Stimulated activated CD8-positive, alpha-beta memory T cell treated with anti-CD3 and anti-CD28 coated beads, Interleukin-2, amount 100 ng/mL, for 1 hour (primary cell): ENCODE measurements at places on chromosomes 5 and 9.

GRCh38 chr9:112548836-112549595, 62.4 kb downstream of the KIAA1958 start:
- no peak for DNase-seq

DNA sequence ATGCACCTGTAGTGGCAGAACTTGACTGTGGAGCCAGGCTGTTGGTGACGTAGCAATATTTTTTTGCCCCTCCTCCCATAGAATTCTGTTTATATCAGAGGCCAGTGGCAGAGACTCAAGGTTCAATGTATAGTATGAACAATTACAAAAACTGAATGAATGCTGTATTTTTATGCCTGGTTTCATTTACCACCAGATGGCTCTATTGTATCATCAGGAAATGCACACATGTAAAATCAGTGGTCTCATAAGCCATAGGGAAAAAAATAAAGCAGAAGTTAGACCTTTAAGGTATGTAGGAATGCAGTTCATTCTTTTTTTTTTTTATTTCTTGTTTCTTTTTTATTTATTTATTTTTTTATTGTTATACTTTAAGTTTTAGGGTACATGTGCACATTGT, 43.6 kb downstream of the CCDC192 start:
- no peak for DNase-seq

DNA sequence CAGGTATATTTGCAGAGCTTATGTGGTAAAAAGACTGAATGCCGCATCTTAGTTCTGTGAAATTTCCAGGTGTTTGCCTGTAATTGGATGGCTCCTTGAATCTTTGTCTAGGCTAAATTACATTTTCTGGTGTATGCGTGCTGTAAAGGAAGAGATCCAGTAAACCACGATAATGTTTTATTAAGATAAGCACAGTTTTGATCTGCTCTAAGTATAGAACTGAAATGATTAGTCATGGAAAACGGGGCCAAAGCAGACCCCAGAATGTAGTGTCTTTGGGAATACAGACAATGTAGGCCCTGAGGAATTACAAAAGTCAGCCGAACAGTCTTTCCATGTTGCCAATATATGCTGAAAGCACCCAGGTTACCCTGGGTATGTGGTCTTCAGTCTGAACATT, 257.3 kb downstream of the FANCC start:
- DNase-seq, result no peak

DNA sequence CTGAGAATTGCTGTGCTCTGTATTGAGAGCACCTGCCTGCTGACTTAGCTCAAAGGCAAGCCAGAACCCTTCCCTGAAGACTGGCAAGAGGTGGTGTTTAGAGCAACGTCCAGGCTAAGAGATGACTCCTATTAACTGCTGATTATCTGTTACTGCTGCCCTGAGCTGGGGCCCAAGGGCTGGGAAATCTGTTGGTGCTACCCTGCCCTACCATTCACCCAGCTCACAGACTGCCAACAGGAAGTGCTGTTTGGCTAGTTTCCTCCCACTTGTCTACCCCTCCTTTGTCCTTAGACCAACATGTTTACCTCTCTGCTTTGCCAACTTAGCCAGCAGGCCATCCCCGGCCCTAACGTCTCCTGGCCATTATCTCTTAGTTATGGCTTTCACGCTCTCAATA, 6.9 kb downstream of the RAB24 start:
- no peak for DNase-seq

- no peak for DNase-seq
Observed at GRCh38 chr5:33049298-33049697, 338.2 kb downstream of the NPR3 start.

DNA sequence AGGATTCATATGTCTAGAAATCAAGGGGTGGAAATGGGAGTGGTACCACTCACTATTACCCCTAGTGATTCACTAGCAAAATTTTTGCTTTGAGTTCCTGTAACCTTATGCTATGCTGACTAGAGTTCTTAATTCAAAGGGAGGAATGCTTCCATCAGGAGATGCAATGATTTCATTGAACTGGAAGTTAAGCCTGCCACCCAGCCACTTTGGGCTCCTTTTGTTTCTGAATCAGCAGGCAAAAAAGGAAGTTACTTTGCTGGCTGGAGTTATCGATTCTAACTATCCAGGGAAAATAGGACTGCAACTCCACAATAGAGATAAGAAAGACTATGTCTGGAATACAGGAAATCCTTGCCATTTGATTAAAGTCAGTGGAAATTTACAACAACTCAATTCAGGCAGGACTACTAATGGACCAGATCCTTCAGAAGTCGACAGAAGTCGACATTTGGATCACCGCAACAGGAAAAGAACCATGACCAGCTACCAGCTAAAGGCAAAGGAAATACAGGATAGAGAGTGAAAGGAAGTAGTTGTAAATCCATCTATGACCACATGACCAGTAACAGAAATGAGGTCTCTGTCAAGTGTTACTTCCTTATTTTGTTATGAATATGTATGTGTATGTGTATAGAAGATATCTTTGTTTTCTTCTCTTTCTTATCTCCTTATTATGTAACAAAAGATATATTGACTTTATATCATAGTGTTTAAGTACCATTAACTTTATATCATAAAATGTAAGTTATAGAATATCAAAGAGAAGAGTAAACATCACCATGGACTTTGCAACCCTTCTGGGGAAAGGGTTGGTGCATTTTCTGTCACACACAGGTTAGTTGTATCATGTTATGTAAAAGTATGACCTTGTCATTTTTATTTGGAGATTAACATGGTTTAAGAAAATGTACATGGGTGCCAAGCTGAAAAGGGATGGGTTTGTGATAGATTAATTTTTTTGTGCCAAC, 198.7 kb upstream of the HAPLN1 start:
- no peak for DNase-seq

- no peak for DNase-seq
Observed at GRCh38 chr5:389891-390622, 52.9 kb upstream of the EXOC3 start.

DNA sequence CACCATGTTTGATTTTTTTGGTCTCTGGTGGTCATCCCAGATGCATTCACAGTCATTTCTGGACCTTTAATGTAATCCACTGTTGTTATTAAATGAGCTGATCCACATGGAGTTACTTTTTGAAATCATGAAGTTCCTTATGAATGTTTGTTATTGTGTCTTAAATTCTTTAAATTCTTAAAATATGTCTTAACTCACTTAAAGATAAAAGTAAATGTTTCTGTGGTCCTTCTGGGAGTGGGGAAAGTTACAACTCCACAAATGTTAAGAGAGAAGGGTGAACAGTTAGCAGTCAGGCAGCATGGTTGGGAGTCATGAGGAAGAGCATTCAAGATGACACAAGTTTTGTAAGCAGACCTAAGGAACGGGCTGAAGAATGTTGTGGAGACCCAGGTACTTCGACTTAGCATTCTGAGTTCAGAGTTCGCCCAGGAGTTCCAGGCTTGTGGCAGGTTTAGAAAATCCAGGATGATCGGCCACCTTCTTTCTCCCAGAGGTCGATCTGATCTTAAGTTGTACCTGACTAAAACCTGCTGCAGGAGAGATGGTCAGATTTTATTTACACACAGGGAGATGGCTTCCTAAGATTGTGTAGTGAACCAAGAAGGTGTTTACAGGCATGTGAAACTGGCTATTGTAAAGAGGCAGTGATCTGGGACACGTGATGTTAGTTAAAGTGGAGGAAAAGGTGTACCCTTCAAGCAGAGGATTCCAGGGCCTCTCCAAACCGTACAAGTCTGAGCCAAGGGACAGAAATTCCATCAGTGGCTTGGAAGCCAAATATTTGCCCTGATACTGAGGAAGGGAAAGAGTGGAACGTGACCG, 17.2 kb downstream of the SLC1A1 start:
- DNase-seq, result no peak

- no peak for DNase-seq
Observed at GRCh38 chr5:173550641-173551040, 65.8 kb downstream of the BOD1 start.
